ENCODE measurements at places on chromosomes 11 and 22.
A peak's percentile ranks its signal among the peaks of the same experiment; 100 is the strongest.

- no peak for DNase-seq
These were observed 1.5 kb upstream of the TRABD start for GRCh38 chr22:50184004-50184901.

GRCh38 chr11:67006029-67006884 lies 16.7 kb upstream of the SYT12 start:
- DNase-seq = no peak

DNA sequence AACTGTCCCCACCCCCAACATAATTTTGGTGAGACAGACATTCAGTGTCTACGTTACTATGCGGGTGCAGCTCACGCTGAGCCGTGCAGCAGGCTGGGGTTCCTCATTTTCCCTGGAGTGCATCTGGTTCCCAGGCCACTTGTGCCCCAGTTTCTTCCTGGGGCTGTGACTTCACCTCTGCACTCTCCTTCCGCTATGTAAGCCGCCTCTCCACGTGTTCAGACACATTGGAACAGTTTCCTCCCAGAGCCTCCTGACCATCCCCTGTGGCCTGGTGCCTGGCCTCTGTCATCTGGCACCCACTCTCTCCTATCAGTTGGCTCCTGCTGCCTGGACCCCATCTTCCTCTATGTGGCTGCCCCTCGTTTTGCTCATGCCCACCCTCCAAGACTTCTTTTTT lies 46.2 kb upstream of the A4GALT start:
- no peak for DNase-seq

GRCh38 chr11:44779736-44780520 lies 53.2 kb downstream of the TSPAN18 start:
- DNase-seq = no peak

- no peak for DNase-seq
These were observed 359.1 kb downstream of the KCNA4 start for GRCh38 chr11:29657709-29658108.

DNA sequence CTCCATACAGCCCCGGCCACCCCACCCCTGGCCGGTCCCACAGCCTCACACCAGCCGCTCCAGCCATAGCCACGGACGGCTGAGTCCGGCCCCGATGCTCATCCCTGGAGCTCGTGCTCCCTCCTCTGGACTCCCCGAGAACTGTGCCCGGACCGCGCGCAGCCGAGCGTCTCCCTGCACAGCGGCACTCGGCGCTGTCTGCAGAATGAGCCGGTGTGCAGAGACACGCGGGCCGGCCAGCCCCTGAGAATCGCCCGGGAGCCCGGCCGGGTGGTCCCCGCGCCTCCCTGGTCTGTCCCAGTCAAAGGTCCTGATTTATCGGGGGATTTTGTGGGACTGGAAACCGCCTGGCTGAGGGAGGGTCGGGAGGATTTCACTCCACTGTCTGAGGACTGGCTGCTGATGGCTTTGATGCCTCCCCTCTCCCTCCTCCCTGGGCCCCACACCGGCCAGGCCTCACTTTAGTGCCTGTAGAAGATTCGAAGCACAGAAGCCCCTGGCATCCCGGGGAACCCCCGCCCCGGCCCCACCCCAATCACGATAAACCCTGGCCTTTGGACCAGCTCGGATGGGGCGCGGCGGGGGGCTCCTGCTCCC lies 102.7 kb downstream of the BRD1 start:
- peak; percentile 48 for DNase-seq

- DNase-seq = no peak
These were observed 99.6 kb downstream of the C11orf87 start for GRCh38 chr11:109521571-109522086.

DNA sequence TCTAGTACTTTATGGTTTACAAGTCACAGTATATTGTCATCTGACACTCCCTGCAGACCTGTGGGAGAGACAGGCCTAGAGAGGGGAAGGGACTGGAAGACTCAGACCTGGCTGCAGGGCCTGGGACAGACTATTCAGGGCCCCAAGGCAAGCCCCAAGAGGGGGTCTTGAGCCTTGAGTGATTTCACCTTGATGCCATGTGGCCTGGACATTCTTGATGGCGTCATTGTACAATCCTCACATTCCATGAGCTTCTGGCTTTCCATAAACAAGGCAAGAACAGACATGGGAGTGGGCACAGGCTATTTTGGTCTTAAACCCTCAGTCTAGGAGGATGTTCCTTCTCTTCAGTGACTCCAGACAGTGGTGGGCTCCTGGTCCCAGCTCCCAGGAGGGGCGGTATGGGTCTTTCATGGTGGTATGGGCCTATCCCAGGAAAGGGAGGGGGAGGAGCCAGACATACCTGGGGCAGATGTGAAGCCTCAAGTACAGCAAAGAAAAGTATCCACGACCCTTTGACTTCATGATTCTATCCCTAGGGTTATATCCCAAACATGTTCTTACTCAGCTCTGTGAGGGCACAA lies 1.8 kb upstream of the TBC1D10A start:
- no peak for DNase-seq

DNA sequence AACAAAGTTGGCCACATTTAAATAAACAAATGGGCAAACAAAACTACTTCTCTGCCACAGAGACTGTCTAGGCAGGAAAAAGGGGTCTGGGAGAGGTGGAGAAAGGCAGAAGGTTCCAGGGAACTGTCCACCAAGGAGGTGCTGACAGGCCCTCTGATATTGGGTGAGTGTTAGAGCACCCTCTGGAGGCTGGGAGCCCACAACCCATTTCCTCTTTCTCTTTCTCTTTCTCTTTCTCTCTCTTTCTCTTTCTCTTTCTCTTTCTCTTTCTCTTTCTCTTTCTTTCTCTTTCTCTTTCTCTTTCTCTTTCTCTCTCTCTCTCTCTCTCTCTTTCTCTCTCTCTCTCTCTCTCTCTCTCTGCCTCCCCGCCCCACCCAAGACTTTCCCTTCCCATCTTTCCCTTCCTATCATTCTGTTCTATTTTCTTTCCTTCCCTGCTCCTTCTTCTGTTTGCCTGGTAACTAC lies 912.8 kb downstream of the DLG2 start:
- DNase-seq = no peak

DNA sequence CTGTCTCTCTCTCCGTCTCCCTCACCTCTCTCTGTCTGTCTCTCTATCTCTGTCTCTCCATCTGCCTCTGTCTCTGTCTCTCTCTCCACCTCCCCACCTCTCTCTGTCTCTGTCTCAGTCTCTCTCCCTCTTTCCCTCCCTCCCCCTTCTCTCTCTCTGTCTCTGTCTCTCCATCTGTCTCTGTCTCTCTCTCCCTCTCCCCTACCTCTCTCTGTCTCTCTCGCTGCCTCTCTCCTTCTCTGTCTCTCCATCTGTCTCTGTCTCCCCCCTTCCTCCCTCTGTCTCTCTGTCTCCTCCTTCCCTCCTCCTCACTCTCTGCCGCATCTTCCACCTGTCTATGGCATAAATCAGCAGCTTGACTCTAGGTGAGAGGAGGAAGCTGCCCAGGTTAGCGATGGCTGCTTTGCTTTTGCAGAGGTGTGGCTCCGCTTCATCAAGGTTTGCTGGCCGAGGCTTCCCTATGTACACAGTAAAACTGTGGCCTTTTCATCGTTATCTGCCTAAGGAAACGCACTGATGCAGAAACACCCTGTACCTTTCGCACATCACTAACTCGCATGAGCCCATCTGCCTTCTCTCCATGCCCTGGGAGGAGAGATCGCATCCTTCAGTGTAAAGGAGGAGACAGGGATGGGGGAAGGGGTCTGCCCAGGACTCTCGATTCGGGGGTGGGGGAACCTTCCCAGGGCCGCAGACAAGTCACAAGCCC lies 44.5 kb downstream of the ANO1 start:
- DNase-seq = no peak

- DNase-seq = no peak
These were observed 14.9 kb downstream of the SLC37A2 start for GRCh38 chr11:125078016-125078415.

GRCh38 chr11:39678996-39679395 lies 1780.5 kb downstream of the LRRC4C start:
- DNase-seq = no peak

DNA sequence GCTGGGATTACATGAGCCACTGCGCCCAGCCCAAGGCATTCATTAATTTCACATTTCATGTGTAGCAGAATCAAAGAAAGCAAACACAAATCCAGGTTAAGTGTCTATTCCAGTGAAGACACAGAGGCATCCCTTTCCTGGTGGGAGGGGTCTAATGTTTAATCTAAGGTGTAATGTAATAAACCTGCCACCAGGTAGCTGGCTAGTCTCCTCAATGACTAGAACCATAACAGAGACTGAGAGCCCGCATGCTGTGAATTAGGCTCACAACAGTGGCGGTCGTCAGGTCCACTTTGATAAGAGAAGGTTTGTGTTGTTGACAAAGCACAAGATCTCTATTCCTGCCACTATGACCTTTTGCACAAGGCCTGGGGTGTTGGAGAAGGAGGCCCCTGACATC lies 64.2 kb upstream of the ADA2 start:
- DNase-seq = no peak

DNA sequence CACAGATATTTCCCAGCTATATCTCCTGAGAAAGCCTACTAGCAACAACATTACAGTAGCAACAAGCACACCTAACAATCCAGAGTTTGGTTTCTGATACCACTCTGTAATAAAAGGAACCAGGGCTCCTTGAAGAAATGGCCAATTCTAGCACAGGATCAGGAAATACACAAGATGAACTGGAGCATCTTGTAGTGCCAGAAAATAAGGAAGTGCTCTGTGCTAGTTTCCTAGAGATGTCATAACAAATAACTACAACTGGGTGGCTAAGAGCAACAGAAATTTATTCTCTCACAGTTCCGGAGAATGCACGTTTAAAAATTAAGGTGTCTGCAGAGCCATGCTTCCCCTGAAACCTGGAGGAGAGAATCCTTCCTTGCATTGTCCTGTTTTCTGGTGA lies 217.8 kb downstream of the KIRREL3 start:
- DNase-seq = no peak

DNA sequence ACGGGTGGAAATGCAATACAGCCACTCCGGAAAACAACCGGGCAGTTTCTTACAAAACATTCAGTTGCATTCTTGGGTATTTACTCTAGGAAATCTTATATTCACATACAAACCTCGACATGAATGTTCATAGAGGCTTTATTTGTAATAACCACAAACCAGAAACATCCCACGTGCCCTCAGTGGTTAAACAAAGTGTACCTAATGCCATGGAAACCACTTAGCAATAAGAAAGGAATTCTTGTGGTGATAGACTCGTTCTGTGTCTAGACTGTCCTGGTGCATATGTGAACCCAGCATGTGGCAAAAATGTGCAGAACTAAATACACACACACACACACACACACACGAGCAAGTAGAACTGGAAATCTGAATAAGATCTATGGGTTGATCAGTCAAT lies 1073.3 kb downstream of the TBC1D22A start:
- no peak for DNase-seq

GRCh38 chr22:34855471-34855870 lies 210.5 kb upstream of the ISX start:
- DNase-seq = no peak

DNA sequence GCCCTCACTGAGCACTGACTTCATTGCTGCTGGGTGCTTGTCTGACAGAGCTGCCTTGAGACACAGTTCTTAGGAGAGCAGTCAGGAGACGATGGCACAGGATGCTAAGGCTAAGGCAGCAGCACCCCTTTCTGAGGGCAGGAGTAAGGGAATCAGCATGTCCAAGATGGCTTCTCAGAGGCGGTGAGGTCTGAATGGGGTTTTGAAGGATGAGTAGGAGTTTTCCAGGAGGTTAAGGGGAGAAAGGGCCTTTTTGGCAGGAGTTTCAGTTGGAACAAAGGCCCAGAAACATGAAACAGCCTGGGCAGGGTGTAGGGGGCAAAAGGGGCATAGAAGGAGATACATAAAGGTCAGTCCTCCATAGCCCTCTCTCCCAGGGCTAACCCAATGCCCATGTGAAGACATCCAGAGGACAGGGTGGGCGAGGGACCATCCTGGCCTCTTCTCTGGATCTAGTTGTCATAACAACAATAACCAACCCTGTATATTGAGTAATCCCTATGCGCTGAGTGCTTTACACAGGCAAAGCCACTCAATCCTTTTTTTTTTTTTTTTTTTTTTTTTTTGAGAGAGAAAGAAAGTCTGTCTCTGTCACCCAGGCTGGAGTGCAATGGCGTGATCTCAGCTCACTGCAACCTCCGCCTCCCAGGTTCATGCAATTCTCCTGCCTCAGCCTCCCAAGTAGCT lies 19.0 kb downstream of the CYTH4 start:
- no peak for DNase-seq

- no peak for DNase-seq
These were observed 61.0 kb upstream of the MYO18B start for GRCh38 chr22:25680956-25681355.

- DNase-seq = no peak
These were observed 219.0 kb upstream of the ZBED5 start for GRCh38 chr11:11076879-11077278.

DNA sequence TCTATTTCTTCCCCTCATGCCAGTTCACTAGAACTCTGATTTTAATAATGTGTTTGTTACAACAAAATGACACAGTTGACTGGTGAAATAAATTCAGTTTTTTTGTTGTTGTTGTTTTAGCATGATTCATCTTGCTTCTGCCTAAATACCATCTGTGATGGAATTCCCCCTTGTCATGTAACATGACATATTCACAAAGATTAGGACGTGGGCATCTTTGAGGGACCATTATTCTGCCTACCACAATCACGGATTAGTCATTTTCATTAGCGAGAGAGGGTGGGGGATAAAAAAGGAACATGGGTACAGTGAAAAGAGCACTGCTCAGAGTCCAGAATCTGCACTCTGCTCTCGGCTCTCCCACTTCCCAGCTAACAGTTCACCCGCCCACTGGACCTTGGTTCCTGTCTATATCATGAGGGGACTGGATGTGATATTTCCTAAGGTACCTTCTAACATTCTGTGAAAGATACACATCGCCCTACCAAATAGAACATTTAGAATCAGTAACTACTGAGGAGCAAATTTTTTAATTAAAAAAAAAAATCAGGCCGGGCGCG lies 11.3 kb downstream of the HTATIP2 start:
- DNase-seq = no peak

DNA sequence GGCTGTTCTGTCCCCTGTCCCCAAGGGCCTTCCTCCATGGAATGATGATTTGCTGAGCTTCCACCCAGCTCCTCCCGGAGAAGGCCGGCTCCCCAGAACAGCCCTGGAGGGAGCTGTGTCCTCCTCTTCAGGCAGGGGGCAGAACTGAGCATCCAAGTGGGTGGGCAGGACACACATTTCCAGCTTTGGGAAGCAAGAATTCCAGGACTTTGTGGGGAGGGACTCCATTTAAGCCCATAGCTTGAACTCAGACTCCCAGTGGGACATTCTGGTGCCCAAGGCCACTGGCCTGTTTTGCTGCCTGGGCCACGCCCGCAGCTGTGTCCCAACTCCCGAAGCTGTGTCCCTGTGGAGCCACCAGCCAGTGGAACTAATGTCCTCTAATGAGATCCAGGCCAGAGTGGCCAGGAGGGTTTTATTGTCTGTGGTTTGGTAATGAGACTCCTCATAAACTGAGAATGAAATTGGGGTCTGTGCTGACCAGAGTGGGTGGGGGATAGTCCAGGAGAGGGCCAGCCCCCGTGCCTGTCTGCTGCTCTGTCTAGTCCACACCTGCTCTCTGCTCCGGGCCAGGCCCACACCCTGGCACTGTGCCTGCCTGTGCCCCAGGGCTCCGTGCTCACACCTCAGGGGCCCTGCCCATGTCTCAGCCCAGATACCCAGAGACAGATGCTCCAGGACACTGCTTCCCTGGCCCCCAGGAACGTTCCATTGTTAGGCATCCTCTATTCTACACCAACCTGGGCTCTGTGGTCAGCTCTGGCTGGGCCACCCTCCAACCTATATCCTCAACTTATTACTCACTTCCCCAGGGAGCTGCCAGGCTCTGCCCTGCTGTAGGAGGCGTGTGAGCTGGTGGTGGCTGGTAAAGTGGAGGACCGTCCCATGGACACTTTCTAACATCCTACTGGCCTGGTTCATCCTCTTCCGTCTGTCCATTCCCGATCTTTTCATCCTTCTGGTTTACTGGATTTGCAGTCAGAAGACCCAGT lies 7.6 kb downstream of the NECTIN1 start:
- DNase-seq = no peak

- no peak for DNase-seq
These were observed 213.9 kb upstream of the NARS2 start for GRCh38 chr11:78788533-78788932.

Data from activated T-helper 1 cell treated with anti-CD3 and anti-CD28 coated beads, Interleukin-2, amount 50 U/mL, for 16 hours (primary cell).